ENCODE measurements at places on chromosomes 11 and 22. TPM values are rescaled to one million over a fixed set of nuclear protein-coding genes. Genes with fewer than 3 reads are reported as not detected.
A peak's percentile ranks its signal among the peaks of the same experiment; 100 is the strongest.

DNA sequence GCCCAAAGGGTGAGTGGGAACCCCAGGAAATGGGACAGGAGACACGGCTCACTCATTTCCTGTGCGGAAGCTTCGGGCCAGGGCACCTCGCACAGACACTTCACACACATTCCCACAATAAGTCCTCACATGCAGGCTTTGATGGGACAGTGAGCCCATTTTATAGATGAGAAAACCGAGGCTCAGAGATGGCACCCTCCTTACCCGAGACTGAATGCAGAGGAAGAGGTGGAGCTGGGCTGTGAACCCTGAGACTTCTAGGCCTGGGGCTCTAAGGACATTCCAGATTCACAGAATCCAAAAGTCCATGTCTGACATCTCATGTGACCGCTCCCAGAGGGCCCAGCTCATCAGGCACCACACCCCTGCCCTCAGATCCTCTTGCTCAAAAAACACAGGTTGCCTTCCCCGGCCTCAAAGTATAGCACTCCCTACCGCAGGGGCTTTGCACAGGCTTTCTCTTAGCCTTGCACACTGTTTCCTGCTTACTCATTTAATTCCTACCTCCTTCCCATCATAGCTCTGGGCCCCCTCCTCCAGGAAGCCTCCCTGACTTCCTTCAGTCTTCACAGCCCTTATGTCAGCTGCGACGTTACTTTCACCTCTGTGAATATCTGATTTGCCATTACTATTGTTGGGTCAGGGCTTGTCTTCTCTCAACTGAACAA lies 57.1 kb upstream of the TCF20 start:
- DNase-seq: no peak
- no peaks in the 10 kb centered on the region for H3K4me1 ChIP-seq

DNA sequence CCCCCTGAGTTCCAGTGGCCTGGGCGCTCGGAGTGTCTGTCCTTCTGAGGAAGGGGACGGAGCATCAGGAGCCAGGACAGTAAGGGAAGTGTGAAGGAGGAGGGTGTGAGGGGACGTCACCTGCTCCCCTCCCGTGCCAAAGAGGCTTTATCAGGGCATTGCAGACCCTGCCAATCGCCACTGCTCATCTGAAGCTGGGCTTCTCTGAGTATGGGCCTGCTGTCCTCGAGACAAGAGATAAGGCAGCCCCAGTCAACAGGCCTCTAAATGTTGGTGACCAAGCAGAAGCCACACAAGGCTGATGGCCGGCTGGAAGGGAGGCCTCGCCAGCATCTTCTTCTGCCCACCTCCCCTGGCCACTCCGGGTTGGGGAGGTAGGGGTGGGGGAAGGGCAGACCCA lies 29.8 kb downstream of the LIF start:
- DNase-seq: no peak
- H3K36me3 ChIP-seq: no peaks in the 10 kb centered on the region
- peaks cover 16% of the 10 kb centered on the region for H3K27me3 ChIP-seq
- no peak overlapping the region for H3K4me3 ChIP-seq

GRCh38 chr11:65429724-65430405 lies 7.3 kb downstream of the NEAT1 start:
- peak overlapping the region; percentile 42 for H3K4me3 ChIP-seq
- H3K27ac ChIP-seq: peak overlapping the region; percentile 41
- H3K27me3 ChIP-seq: no peaks in the 10 kb centered on the region
- no peak for DNase-seq
- H3K4me1 ChIP-seq: peaks cover 81% of the 10 kb centered on the region

DNA sequence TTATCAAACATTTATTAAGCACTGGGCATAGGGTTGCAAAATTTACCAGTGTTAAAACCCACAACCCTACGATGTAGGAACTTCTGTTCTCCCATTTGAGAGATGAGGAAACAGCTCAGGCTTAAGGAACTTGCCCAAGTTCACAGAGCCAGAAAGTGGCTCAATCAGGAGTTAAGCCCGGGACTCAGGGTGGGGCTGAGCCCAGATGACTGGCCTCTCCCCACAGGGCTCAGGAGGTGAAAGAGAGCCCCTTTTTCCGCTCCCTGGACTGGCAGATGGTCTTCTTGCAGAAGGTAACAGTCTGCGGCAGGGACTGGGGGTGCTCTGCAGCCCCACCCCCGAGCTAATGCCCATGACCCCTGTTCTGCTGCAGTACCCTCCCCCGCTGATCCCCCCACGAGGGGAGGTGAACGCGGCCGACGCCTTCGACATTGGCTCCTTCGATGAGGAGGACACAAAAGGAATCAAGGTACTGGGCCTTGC lies 5.6 kb upstream of the ANKRD13D start:
- DNase-seq: no peak
- peaks cover 18% of the 10 kb centered on the region for H3K4me1 ChIP-seq
- H3K4me3 ChIP-seq: no peak overlapping the region
- H3K36me3 ChIP-seq: peaks cover 39% of the 10 kb centered on the region
- no peaks in the 10 kb centered on the region for H3K27me3 ChIP-seq
- no peak overlapping the region for H3K27ac ChIP-seq

DCDC1 gene
- total RNA-seq: 0.27 TPM

MN1 gene
- total RNA-seq: not detected

GNAZ gene
- 22.3 TPM for total RNA-seq

NTM gene
- total RNA-seq: not detected

AAMDC gene
- total RNA-seq: 35.6 TPM

SEPTIN3 gene
- not detected for total RNA-seq

All from HepG2 (cell line).